ENCODE measurements at places on chromosomes 13 and 19.

DNA sequence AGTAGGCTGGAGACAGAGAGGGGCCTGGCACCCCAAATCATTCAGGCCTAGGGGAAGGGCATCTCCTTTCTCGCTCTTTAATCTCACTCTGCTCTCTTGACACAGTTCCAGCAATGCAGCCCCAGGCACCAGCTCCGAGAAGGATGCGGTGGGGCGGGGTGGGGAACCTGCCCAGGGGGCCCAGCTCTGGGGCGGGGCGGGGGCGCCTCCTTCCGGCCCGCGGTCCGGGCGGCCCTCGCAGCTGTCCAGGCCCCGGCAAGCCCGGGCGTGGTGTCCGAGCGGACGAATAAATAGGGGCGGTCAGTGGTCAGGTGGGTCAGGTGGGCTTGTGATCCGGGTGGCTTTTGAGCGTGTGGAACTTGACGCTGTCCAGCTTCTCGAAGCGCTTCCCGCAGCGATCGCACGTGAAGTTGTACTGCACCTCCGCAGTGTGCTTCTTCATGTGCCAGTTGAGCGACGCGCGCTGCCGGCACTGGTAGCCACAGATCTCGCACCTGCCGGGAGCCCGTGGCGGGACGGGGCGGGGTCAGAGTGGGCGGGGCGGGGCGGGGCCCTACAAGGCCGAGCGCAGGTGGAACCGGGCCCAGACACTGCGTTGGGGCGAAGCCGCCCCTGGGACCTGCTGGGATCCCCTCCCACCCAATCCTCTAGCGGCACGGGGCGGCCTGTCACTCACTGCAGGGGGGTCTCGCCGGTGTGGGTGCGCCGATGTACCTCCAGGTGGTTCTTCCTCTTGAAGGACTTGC is 2.7 kb upstream of the ELAVL3 start:
- DNase-seq, result no peak

DNA sequence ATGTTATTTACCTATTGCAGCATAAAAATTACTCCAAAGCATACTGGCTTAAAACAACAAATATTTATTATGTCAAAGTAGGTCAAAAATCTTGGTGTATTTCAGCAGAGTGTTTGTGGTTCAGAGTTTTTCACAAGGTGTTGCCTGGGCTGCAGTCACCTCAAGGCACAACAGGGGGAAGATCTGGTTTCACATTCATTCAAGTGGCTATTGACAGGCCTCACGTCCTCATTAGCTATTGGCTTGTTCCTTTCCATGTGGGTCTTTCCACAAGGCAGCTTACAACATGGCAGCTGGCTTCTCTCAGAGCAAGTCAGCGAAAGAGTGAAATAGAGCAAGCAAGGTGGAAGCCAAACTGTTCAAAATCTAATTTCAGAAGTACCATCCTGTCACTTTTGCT is 602.9 kb downstream of the OLFM4 start:
- no peak for DNase-seq

GRCh38 chr19:8461891-8462290 is 17.1 kb downstream of the HNRNPM start:
- DNase-seq, result no peak

DNA sequence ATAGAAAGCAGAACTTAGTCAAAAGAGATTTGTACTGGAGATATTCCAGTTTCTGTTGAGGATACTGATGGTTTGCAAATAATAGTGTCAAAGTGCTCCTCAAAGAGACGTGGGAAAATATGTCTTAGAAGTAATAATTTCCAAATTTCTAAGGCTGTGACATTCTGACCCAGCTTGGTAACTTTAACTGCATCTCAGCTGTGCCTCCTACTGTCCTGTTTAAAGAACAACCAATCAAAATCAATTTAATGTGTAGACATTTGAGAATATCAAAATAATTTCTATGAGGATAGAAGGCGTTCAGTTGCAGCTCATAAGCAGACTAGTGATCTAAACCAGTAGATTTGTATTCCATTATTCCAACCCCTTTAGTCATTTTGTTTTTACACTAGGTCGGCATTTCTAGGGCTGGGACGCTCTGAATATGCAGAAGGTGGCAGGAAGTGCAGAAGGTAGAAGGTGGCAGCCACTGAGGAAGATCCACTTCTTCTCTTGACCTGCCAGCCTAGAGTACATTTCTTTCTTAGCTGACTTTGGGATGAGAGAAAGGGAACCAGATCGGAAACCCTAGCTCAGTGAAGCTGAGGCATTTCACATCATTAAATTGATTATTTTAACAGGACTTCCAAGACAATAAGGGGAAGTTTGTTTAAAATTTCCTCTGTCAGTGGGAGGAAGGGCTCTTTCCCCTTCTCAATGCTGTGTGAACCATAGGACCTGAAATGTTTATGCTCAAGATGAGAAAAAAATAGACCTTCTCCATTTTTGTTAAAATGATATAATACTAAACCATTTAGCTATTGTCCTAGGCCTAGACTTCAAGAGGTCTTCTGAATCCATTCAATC is 67.5 kb downstream of the COL4A1 start:
- no peak for DNase-seq

DNA sequence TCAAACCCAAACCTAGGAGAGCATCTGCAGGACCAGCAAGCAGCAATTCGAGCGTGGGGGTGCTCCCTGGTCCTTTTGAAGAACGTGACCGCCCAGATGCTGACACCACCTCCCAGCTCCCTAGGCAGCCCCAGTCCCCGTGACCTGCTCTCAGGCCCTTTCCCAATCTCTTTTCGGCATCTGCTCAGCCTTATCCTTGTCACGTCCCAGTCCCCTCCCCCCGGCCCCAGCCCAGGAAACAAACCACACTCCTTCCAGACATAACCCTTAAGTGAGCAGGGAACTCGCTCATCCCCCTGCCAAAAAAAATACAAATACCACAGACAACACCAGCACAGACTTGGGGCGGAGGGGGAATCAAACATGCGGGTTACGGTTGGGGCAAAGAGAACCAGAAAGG is 3.3 kb downstream of the MLLT1 start:
- DNase-seq, result no peak

DNA sequence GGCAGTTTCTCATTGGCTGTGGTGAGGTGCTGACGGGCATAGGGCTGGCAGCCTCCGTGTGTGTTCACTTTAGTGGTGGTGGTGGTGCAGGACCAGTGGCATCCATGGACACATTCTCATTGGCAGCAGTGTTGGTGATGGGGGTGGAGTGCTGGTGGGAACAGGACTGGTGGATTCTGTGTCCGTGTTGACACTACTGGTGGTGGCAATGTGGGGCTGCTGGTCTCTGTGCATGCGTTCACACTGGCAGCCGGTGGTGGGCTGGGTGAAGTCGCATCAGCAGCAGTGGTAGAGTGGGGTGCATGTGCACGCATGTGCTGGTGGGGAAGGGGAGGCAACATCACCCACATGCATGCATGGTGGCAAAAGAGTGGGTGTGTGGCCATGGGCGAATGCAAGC is 1471.4 kb upstream of the PCDH20 start:
- DNase-seq, result no peak

DNA sequence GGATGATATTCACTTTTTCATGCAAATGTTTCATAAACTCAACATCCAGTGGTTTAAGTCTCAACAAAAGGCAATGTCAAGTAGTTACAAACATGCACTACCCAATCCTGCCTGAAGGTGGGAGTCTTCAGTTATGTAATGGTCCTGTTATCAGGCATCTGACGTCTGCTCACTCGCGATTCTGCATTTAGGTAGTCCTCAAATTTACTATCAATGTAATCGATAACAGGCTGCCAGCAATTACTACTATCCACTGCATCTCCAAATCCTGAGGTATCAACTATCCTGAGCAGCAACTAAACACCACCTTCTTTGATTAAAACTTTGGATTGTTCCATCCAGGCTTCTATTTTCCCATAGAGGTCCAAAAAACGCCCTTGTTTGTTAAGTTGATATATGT is 51.2 kb downstream of the NLRP12 start:
- no peak for DNase-seq

DNA sequence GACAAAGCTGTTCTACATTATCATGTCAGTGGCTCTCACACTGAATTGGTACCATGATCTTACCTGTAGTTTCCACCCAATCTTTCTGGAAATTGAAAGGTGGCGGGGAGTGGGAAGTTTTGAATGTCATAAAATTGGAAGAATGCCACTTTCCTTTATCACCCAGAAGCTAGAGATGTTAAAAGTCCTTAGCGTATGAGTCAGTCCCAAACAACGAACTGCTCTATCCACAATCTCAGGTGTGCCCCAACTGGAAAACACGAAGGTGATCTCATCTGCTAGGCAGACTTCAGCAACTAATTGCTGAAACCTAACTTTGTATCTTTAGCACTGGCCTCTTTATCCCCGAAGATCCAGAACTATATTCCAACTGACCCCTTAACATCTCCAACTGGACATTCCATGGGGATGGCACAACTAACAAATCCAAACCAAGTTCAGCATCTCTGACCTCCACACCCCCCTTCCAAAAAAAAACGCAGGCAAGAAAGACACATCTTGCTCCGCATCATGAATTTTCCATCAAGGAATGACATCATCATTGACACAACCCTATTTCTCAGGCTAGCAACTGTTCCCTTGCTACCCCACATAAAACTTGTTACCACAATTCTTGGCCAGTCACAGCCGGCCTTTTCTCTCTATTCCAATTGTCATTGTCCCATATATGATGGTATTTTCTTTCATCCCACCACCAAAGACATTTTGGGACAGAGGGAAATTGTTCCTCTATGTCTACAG is 175.4 kb downstream of the KLF12 start:
- DNase-seq, result no peak

- DNase-seq, result no peak
These were observed 149.8 kb upstream of the TMTC4 start for GRCh38 chr13:100824366-100824765.

DNA sequence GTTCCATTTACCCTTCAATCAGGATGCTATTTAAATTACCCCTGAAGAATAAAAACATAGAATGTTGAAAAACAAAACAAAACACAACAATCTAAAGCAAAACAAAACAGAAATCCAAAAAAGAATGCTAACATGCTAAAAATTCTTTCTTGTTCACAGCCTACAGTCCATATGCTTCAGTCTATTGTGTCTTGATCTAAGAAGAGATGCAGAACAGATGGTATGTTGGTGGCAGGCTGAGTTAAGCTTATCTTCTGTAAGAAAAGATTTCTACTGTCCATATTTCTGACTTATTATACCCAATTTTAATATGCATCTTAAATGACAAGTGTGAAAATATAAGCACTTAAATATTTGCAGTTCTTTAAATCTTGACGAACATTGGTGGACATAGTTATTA is 356.1 kb upstream of the SLITRK1 start:
- DNase-seq, result no peak
